ENCODE measurements at places on chromosomes 5 and 9.

DNA sequence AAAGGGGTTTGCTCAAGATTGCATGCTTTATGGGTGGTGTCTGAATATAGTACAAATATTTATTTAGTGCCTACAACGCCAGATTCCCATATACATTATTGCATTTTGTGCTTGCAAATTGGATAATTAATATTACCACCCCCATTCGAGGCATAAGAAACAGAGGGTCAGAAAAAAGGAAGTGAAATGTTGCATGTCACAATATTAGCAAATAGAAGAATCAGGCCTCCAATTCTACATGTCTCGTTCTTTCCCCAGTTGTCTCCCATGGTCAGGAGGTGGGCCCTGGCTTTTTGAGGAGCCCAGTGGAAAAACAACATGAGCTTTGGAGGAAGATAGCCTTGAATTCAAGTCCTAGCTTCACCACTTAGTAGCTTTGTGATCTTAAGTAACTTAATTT lies 98.1 kb upstream of the CCDC112 start:
- DNase-seq: no peak

DNA sequence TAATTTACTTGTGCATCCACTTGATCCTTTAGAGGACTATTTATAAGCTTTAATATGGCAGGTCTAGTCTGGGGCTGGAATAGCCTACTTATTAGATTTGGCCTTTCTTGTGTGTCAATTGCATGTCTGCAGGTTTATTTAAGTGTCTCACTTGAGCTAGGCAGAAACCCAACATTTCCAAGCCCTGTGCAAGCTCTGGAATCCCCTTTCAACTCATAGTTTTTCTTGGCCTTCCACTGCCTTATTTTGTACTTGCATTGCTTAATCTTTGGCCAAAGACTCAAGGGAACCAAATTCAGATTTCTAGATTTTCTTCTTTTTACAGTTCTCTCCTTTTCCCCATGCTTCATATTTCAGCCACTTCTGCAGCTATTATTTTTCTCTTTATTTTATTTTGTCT lies 102.4 kb upstream of the RFX3 start:
- DNase-seq: no peak

GRCh38 chr5:89300426-89300970 lies 417.5 kb upstream of the MEF2C start:
- no peak for DNase-seq

- peak; percentile 10 for DNase-seq
These were observed 81.5 kb downstream of the LMX1B start for GRCh38 chr9:126695186-126695585.

- DNase-seq: no peak
These were observed 89.5 kb downstream of the CDH10 start for GRCh38 chr5:24555229-24555628.

- no peak for DNase-seq
These were observed 1.4 kb downstream of the NRARP start for GRCh38 chr9:137300567-137301080.

GRCh38 chr5:155094455-155094854 lies 80.9 kb downstream of the KIF4B start:
- DNase-seq: no peak

GRCh38 chr5:34609951-34610441 lies 46.1 kb upstream of the RAI14 start:
- DNase-seq: no peak

DNA sequence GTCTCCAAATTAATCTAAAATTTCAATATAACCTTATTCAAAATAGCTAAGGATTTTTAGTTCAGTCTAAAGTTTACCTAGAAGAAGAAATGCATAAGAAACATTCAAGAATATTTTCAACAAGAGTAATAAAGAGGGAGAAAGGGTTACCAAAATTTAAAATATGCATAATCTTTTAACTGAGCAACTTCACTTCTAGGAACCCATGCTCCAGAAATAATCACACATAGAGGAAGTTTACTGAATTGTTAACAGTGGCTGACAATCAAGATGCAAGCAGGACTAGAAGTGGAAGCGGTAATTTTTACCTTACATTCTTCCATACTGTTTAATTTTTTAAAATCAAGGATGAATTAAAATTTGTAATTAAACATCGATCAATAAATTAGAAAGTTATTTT lies 1.9 kb downstream of the PJA2 start:
- no peak for DNase-seq

- DNase-seq: no peak
These were observed 812 bp downstream of the DNAH5 start for GRCh38 chr5:13943676-13944075.

GRCh38 chr9:118670011-118670953 lies 699.0 kb downstream of the BRINP1 start:
- DNase-seq: no peak

- DNase-seq: no peak
These were observed 407.0 kb downstream of the ENC1 start for GRCh38 chr5:74233571-74233970.

DNA sequence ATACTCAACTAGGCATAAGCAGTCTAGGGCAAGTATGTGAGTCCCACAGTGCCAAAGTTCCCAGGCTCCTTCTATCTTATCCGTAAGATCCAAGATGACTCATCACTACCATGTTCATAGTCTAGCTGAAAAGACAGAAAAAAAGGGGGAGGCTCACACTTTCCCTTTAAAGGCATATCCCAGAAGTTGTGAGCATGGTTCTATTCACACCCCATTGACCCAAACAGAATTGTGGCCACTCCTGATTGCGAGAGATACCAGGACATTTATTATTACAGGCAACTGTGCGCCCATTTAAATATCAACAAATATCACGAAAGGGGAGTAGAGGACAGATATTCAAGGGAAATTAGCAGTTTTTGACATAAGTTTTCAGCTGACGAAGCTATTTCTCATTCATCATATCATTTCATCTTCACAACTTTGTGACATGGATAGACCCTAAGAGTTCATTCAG lies 8.1 kb upstream of the PFDN1 start:
- no peak for DNase-seq

DNA sequence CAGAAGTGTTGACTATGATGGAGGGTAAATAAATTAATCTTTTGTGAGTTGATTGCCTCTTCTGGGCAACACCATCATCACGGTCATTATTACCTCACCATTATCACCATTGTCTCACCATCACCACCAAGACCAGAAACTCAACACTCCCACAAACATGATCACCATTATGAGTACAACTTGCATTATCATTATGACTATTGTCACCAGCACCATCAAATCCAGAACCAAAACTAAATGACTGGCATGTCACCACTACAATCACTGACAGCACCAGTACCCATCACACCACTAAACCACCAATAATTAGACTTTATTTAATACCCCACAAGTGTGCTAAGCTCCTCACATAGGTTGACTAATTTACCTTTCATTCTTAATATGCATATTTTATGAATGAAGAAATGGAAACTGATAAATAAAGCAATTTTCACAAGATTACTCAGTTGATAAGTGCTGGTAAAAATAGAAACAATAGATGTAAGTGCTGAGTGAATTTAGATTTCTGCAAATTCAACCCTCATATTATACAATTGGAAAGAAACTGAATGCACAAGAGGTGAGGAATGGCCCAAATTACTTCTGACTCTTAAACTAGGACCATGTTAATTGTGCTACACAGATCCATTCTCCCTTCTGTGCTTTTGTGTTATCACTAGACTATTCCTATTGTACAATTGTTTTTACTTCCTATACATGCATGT lies 517.8 kb upstream of the PAPPA start:
- DNase-seq: no peak

GRCh38 chr5:178370102-178370501 lies 137.5 kb upstream of the PHYKPL start:
- DNase-seq: no peak

- no peak for DNase-seq
These were observed 61.7 kb downstream of the PRRT1B start for GRCh38 chr9:131606896-131607567.

DNA sequence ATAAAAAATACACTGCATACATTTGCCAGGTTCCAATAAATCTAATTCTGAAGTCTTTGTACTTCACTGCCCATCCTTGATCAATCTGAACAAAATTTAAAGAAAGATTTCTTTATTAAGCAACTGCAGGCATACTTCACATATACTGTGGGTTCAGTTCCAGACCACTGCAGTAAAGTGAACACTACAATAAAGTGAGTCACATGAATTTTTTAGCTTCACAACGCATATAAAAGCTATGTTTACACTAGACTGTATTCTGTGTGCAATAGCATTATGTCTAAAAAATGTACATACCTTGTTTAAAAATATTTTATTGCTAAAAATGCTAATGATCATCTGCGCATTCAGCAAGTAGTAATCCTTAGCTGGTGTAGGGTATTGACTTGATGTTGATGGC lies 52.1 kb downstream of the SSBP2 start:
- no peak for DNase-seq

GRCh38 chr5:149410721-149411432 lies 31.8 kb upstream of the IL17B start:
- DNase-seq: no peak

- no peak for DNase-seq
These were observed 57.9 kb downstream of the MCCC2 start for GRCh38 chr5:71645030-71645429.

DNA sequence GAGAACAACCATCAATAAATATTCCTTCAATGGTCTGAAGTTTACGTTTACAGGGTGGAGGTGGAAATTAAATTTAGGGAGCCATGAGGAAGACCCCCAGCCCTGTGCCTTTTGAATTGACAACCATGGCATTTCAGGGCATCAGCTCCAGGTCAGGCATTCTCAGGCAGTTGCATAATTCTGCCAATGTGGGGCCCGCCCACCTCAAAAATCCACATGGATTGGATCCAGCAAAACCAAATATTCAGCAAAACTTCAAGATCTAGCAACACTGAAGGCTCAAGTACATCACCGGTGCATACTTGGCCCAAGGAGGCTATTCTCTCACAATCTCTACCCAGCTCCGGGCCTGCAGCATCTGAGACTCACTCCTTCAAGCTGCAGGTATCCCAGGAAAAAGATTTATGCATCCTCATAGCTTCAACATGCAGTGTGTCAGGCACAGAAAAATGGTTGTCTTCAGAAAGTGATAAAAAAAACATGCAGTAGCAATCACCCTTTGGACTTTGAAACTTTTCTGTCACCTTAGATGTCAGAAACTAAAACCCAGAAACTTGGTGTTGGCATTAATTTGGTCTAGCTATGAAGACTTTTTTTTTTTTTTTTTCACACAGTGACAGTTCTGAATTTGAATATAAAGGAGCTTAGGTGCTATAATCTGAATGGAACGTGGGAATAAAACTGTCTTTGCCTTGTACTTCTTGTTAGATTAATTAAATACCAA lies 21.4 kb upstream of the ANXA2R start:
- DNase-seq: no peak

DNA sequence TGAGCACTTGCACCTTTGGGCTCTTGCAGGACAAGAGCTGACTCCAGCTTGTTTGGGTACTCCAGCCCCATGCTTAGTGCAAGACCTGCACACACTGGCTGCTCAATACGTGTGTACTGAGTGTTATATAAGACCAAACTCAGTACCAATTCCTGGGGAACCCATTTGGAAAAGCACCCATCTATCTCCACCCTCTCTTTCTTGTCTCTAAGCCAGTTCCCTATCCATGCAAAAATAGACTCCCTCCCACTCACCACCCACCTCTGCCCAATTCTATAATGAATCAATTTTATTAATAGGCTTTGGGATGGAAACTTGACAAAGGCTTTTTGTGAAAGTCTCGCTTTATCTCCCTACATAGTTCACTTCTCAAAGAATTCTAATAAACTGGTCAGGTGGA lies 60.9 kb upstream of the CPLX2 start:
- no peak for DNase-seq

GRCh38 chr9:14400658-14400995 lies 86.7 kb upstream of the NFIB start:
- DNase-seq: peak; percentile 60

GRCh38 chr5:133957591-133957990 lies 10.8 kb downstream of the C5orf15 start:
- DNase-seq: no peak

DNA sequence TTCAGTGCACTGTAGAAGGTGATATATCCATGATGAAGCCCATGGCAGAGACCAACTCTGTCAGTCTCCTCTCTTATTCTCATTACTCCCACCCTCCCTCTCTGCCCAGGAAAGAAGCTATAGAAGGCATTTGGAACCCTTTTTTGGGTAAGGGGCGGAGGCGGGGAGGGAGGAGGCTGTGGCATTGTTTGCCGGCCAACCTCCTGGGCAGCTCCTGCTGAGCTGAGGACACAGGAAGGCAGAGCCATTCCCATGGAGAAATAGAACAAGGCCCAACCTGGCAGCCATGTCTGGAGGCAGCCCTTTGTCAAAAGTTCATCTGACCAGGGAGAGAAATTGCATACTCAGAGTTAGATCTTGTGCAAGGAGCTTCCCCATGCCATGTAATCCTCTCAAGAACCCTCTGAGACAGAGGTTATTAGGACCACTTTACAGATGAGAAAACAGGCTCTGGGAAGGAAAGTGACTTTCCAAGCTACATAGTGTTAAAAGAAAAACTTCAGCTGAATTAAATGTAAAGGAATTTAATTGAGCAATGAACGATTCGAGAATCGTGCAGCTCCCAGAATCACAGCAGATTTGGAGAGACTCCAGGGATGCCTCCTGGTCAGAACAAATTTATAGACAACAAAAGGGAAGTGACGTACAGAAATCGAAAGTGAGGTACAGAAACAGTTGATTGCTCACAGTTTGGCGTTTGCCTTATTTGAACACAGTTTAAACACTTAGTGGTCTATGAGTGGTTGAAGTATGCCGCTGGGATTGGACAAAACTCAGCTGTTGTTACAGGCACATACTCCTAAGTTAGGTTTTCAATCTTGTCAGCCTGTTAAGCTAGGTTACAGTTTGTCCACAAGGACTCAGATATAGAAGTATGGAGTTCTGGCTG lies 158.6 kb downstream of the MELK start:
- DNase-seq: no peak

DNA sequence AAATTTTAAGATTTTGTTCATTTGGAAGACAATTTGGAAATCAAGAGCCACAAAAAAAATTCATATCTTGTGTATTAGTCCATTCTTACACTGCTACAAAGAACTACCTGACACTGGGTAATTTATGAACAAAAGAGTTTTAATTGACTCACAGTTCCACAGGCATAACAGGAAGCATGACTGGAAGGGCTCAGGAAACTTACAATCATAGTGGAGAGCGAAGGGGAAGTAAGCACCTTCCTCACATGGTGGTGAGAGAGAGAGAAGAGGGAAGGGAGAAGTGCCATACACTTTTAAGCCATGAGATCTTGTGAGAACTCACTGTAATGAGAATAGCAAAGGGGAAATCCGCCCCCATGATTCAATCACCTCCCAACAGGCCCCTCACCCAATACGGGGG lies 274.4 kb downstream of the KCNN2 start:
- no peak for DNase-seq

DNA sequence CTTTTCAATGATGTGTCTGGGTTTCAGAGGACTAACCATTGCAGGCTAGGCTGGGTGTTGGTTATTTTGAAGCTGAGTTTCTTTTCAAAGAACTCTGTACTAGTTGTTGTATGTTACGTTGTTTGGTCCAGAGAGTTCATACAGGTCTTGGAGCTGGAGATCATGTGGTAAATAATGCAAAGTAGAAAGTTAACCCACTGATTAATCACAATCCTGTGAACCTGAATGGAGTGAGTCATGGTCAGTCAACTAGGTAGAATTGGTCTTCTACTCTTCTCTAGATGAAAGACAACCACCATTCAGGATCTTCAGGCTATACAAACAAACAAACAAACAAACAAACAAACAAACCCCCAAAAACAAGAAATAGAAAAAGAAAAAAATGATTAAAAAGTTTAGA lies 388.9 kb upstream of the ACTBL2 start:
- DNase-seq: no peak

All from right forelimb (tissue), 1 donor.